Spinal cord (tissue), 10 donors: ENCODE measurements at places on chromosomes 16 and 17.

GRCh38 chr16:6804461-6804860 is 528.2 kb upstream of the RBFOX1 start:
- DNase-seq, result no peak

GRCh38 chr17:76512366-76513305 is 11.4 kb upstream of the RHBDF2 start:
- no peak for DNase-seq

GRCh38 chr16:78490431-78490830 is 391.0 kb downstream of the WWOX start:
- DNase-seq, result no peak

DNA sequence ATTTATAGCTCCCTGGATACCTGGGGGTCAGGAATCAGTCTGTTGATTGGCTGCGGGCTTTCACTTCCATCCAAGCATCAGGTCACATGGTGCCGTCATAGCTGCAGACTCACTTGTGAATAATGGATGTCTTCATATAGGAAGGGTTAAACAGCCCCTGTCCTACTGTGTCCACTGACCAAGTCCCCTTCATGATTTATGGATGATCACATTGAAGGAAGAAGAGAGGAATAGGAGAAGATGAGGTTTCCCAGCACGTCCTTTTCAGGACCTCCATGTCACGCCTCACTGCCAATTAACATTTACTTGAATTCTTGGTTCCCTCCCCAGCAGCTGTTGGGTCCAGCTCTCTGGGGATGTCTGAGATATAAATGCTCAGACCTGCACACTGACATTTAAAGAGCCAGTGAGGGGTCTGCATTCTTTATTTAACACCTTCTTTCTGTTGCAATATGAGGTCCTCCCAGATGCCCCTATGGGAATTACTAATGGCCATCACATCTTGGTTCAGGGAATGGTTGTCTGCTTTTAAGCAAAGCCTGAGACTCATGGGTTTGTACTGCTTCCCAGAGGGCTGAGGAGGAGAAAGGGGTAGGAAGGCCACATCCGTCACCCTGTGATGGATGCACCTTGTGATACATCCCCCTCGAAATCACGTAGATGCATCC is 230.6 kb upstream of the HSBP1 start:
- no peak for DNase-seq

DNA sequence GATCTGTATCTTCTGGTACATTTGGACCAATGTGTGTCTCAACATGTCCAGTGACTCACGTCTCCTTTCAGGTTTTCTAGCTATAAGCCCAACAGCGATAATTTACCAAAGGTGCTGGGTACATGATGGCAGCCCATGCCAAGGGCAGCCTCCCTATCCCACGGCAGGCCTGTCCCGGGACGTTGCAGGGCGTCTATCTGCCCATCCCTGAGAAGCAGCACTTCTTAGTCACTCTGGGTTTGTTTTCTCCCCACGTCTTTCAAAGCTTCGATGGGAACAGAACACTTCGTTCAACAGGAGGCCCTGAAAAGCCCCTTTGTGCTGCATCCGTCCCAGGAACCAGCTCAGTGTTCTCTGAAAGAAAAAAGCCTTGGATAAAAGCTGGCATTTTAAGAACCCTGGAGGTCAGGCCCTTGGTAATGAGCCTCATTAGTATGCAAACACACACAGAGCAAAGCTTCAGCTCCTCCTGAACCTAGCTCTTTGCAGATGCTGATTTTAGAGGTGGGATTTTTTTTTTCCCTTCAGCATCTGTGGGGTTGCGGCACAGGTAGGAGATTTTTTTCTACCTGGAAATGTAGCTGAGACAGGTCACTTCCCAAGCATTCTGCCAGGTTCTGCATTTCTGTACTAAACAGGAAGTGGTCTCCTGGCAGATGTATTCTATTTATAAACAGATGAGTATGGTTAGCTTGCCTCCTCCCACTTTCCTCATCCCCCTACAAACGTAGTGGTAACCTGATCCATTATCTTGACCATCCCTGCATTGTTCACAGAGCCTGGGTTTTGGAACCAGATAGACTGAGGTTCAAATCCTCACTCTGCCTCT is 17.5 kb upstream of the MT4 start:
- peak; percentile 79 for DNase-seq
